ENCODE measurements at places on chromosomes 3 and 15.

DNA sequence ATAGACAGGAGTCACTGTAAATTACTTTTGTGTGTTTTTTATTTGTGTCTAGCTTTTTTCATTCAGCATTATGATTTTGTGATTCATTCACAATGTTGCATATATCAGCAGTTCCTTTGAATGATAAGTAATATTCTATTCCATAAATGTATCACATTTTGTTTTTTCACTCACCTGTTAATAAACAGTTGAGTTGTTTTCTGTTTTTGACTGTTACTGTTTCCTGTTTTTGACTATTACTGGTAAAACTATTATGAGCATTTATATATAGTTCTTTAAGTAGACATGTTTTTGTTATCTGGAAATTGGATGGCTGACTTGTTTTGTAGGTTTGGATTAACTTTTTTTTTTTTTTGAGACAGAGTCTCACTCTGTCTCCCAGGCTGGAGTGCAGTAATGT, 138.4 kb downstream of the RSRC1 start:
- DNase-seq, result no peak

DNA sequence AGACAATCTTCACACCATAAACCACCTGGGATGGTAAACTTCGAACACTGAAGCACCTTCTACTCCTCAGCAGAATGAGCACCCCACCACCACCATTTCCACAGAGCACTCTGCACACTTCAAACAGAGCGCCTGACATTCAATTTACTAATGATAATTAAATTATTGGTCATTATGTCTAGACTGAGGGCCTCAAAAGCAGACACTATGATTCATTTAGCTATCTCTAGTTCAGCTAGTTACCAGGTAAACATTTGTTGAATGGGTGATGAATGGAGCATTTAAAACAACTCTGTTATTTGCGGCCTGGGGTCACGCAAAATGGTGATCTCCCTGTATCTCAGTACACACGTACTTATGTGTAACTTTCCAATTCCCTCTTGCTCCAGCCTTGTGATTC, 40.9 kb downstream of the ACAP2 start:
- peak; percentile 20 for DNase-seq

DNA sequence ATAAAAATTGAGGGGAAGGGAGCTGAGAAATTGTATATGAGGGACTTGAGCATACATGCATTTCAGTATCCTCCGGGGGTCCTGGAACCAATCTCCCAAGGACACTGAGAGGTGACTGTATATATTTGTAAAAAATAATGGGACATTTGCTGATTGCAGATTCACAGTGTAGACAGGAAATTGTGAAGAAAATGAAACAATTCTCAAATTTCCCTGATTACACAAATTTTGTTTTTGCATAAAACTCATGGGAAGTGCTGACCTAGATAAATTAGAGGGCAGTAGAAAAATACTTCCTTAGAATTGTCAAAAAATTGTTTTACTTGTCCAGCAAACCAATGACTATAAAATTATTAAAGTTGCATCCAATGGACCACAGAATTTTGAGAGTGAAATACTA, 64.0 kb downstream of the IFT57 start:
- no peak for DNase-seq

DNA sequence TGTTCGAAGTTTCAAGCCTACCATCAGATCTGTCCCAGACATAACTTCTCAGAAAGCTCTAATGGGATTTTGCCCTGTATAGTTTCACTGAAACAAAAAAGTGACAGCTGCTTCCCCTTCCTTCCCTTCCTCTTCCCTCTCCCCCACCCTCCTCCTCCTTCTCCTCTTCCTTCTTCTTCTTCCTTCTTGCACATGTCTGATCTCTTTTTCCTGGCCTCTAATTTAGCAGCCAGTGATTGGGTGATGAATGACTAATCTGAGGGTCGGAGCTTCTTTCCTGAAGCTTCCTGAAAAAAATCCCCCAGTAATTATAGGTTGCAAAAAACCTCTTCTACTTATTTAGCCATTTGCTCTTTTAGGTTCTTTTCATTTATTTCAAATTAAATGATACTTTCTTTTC, 168.7 kb downstream of the POTEB3 start:
- DNase-seq, result peak; percentile 0

GRCh38 chr3:183822631-183823030, 2.7 kb downstream of the MAP6D1 start:
- no peak for DNase-seq

Data from stomach (tissue), 19 donors.